ENCODE measurements at places on chromosomes 2 and 18.

DNA sequence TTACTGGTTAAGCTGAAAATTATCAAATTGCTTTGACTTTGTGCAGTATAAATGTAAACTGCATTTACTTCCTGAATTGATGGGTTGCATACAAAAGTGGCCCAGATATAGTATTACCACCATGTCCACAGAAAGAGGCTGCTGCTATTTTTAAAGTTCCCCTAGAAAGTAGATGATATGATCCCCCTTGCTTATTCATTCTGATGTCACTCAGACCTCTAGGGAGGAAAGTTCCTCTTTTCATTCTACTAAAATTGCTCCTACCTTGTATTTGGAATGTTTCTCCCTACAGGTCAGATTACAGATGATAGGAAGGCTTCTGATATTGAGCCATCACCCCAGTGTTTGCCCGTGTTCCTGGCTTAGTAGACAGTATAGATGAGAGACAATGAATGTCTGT, 247.6 kb upstream of the TNP1 start:
- DNase-seq: no peak

GRCh38 chr18:31042406-31043181, at the start of gene DSC3:
TSS of gene DSC3 (minus strand) at chr18:31042742. CDS start at chr18:31042660, 82 bp downstream.
- DNase-seq: peak; percentile 37

- no peak for DNase-seq
These were observed 288.6 kb downstream of the NDUFA10 start for GRCh38 chr2:239736358-239737143.

- no peak for DNase-seq
These were observed 3.5 kb upstream of the EMILIN1 start for GRCh38 chr2:27074738-27075565.

DNA sequence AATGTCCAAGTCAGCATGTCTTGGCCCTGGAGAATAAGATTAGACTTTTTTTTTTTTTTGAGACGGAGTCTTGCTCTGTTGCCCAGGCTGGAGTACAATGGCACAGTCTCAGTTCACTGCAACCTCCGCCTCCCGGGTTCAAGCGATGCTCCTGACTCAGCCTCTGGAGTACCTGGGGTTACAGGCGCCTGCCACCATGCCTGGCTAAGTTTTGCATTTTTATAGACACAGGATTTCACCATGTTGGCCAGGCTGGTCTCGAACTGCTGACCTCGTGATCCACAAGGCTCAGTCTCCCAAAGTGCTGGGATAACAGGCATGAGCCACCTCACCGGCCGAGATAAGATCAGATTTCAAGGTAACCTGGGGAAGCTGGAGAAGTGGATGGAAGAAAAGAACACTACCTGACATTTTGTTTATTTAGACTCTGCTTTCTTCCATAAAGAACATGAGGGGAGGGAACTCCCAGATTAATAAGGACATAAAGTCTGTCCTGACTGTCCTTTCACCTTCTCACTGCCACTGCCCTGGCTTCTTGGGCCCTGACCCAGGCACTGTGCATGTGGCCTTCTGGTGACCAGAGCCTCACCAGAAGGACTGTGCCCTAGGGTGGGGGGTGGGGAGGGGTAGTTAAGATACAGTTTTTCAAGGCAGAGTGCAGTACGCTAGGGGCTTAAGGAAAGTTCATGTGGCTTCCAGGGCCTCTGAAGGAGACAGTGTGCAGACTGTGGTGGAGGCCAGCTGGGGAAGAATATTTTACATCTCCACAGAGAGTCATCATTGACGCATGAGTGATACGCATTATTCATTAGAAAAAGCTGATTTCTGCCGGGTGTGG, 4.8 kb upstream of the IMPA2 start:
- no peak for DNase-seq

DNA sequence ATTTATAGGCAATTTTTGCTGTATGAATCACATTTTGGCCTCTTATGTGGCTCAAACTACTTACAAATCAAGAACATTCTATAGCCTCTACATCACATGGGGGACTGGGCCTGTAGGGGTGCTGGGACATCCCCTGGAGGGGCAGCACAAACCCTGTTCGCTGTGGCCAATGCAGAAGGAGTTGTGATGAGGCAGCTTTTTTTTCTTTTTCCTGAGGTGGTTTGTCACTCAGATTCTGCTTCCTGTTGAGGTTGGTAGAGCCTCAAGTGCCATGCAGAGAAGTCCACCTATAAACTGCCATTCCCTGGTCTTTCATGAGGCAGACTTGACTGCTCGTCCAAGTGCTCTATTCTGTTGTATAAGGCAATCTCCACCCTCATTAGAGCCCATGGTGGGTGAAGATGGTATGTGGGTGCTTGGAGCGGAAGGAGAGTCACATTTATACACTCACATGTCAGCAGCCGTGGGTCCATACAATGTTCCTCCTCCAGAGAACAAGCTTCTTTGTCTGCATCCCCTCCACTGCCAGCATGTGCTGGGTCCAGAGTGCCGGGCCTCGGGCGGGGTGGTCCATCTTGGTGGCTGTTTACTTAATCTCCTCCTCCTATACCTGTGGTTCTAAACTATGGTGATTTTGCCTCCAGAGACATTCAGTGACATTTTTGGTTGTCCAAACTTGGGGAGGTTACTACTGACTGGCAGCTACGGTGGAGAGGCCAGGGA, 120.3 kb downstream of the ACOXL start:
- DNase-seq: no peak

Measured in neural crest cell (in vitro differentiated cells).